ENCODE measurements at places on chromosomes 11 and 22. TPM values are rescaled to one million over a fixed set of nuclear protein-coding genes. Genes with fewer than 3 reads are reported as not detected.

VWA5A gene
- total RNA-seq: 47.8 TPM

CARD16 gene
- 8.0 TPM for total RNA-seq

ARHGAP42 gene
- total RNA-seq: 33.3 TPM

MS4A4A gene
- 11.3 TPM for total RNA-seq

FJX1 gene
- 2.6 TPM for total RNA-seq

IFTAP gene
- 76.3 TPM for total RNA-seq

- no peak for DNase-seq
- no peak overlapping the region for H3K27ac ChIP-seq
- no peaks in the 10 kb centered on the region for H3K27me3 ChIP-seq
- H3K4me3 ChIP-seq: no peak overlapping the region
Observed at GRCh38 chr11:79514290-79514689, 73.5 kb upstream of the TENM4 start.

DNA sequence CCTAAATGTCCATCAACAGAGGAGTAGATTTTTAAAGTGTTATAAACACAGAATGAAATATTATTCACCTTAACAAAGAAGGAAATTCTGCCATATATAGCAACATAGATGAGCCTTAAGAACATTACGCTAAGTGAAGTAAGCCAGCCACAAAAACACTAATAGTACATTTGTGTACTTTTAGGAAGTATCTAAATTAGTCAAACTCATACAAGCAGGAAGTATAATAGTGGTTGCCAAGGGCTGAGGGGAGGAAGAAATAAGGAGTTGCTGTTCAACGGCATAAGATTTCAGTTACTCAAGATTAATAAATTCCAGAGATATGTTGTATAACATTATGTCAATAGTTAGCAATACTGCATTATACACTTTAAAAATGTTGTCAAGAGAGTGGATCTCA, 181.7 kb upstream of the ZC3H12C start:
- DNase-seq: no peak
- no peaks in the 10 kb centered on the region for H3K27me3 ChIP-seq
- no peak overlapping the region for H3K27ac ChIP-seq
- no peak overlapping the region for H3K4me3 ChIP-seq

DNA sequence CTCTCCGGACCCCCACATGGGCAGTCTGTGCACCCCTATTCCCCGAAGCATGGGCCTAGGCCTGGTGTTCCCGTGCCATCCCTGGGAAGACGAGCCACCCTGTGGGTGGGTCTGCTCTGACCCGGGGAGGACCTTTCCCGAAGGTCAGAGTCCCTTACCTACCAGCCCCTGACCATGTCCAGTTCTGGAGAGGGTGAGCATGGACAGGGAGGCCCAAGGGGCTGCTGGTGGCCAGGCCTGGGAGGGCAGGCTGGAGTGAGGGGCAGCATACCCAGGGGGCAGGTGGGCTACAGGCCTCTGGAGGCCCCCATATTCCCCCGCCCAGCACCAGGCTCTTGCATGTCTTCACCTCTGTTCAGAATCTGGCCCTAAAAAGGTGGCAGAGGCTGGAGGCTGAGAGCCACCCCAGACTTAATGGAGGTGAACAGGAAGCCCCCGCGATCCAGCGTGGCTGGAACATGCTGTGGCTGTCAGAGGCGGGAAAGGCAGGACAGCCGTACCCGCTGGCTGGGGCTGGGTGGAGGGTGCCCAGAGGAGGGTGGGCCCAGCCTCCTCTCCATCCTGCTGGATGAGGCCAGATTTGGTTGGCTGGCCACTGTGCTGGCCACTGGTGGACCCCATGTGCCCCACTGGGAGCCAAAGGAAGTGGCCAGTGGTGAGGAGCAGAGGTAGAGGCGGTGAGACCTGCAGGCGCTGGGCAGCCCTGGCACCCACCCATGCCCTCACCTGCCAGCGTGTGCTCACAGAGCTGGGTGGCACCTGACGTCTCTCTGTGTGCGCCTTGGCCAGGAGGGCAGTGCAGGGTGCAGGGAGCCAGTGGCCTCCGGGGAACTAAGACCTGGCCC, 11.2 kb upstream of the SYT8 start:
- no peak overlapping the region for H3K27ac ChIP-seq
- peaks cover 12% of the 10 kb centered on the region for H3K4me1 ChIP-seq
- no peak overlapping the region for H3K4me3 ChIP-seq
- no peaks in the 10 kb centered on the region for H3K27me3 ChIP-seq
- DNase-seq: no peak

GRCh38 chr22:30422481-30423300, 2.9 kb upstream of the MTFP1 start:
- H3K27ac ChIP-seq: peak overlapping the region; percentile 98
- H3K4me3 ChIP-seq: peak overlapping the region; percentile 60

DNA sequence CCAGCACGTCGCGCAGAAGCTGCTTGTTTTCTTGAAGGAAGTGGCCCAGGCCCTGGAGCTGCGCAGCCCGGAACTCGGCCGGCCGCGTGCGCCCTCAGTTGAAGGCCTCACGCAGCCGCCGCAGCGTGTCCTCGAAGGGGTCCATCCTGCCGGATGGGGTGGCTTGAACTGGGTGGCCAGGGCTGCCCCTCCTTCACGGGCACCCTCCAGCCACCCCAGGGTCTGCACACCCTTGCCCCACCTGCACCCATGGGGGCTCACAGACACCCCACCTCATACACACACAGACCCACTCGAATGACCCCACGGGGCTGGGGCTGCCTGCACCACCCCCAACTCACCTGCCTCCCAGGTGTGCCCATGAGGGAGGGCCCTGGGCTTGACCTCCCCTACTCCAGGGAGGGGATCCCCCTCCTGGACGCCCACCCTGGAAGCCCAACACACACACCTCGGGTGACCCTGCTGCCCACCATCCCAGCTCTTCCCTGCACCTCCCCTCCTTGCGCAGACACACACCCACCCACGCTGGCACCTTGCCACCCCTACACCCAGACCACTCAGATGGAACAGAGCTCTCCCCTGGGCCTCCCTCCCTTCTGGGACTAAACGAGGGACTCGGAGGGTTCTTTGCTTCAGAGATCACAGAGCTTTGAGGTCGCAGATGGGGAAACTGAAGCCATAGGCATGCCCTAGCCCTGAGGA, 6.8 kb downstream of the ALDH3B2 start:
- no peaks in the 10 kb centered on the region for H3K27me3 ChIP-seq
- no peaks in the 10 kb centered on the region for H3K4me1 ChIP-seq
- no peaks in the 10 kb centered on the region for H3K36me3 ChIP-seq
- no peak overlapping the region for H3K27ac ChIP-seq

DNA sequence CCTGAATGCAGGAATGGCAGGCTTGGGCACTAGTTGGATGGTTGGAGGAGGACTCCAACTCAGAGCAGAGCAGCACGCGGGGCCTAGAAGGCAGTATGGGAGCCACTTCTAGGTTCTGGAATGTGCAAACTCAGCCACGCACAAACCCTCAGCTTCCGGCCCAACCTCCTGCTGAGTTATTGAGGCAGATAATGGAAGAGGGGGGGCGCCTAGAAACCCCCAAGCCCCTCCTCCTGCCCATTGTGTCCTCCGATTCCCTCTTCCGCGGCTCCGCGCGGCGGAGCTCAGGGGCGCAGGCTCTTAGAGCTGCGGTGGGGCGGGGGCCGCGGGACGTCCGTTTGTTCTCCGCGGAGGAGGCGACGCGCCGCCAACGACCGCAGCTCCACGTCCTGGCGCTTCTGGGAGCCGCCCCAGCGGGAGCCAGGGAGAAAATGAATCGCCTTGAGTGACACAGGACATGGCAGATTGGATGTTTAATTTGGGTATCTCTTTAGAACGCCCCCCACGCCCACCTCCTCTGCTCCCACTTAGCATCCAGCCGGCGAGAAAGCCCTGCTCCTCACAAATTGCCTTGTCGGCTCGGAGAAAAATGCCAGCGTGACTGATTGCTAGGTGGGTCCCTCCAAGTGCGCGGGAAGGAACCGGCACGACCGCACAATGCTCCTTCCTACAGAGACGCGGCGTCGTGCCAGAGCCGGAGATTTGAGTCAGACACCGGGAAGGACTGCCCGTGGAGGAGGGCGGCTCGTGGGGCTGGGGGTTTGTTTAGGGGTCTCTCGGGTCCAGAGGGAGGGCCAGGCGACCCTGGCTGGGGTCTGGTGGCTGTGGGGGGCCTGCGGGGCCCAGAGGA, 144.6 kb downstream of the NECTIN1 start:
- H3K27me3 ChIP-seq: peaks cover 47% of the 10 kb centered on the region
- H3K4me3 ChIP-seq: peak overlapping the region; percentile 45
- no peaks in the 10 kb centered on the region for H3K36me3 ChIP-seq
- H3K4me1 ChIP-seq: peaks cover 17% of the 10 kb centered on the region

DNA sequence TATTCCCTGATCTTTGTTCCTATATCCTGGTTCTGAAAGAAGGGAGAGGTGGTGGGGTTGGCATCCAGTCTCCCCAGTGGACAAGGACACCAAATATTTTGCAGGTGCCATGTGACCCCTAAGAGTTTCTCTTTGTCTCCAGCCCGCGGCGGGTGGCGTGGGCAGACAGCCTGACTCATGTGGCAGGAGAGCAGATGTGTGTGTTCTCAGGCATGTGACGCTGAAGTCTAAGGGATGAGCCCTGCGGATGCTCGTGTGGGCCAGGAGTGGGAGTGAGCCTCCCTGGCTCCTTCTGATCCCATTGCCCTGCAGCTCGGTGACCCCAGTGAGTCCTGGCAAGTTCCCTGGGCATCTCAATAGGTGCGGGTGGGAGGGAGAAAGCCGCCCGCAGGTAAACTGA, 94.8 kb upstream of the TBCEL start:
- H3K4me3 ChIP-seq: no peak overlapping the region
- peaks cover 2% of the 10 kb centered on the region for H3K27me3 ChIP-seq
- H3K36me3 ChIP-seq: no peaks in the 10 kb centered on the region

DNA sequence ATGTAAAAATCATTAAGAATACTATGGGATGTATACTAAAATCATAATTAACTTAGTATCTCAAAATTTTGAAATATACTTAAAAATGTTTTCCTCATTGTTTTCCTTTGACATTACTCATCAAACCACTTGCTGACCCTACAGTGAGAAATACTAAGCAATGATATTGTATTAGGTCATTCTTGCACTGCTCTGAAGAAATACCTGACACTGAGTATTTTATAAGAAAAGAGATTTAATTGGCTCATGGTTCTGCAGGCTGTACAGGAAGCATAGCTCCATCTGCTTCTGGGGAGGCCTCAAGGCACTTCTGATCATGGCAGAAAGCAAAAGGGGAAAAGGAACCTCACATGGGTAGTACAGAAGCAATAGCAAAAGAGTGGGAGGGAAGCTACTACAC, 950.9 kb upstream of the CHORDC1 start:
- H3K27me3 ChIP-seq: no peaks in the 10 kb centered on the region
- H3K4me1 ChIP-seq: no peaks in the 10 kb centered on the region
- DNase-seq: no peak

DNA sequence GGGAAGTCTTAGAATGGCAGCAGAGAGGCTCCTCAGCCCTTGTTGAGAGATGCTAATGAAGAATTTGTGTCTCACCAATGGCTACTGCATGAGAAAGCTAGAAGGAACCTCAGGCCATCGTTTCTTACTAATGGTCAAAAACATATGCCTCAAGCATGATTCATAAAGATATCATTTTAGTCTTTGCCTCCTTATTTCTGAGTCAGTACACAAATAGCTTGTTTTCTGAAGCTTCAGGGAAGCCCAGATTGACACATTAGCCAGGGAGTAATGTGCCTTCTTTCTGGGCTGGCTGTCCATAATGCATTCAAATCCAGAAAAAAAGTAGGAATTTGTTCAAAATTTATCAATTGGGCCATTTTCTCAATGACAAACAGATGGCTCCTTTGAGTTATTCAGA, 169.4 kb upstream of the ZBED5 start:
- no peaks in the 10 kb centered on the region for H3K27me3 ChIP-seq
- H3K4me1 ChIP-seq: no peaks in the 10 kb centered on the region
- no peaks in the 10 kb centered on the region for H3K36me3 ChIP-seq
- H3K4me3 ChIP-seq: no peak overlapping the region
- no peak for DNase-seq

DNA sequence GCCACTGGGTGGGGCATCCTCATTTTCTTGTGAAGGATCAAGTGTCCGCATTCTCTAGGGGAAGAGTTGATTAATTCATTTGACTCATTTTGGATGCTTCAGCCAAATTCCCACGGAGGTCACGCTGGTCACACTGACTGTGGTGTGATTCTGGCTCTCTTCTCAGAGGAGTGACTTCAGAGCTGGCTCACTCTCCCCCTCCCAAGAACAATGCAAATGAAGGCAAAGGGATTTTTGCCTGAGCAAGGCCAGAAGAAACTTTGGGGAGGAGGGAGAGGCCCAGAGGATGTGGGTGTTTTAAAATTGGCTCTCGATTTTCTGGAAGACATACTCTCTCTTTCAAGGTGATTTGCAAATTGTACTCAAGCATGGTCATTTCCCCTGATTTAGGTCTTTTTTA, 51.1 kb upstream of the LMO2 start:
- H3K36me3 ChIP-seq: no peaks in the 10 kb centered on the region
- H3K27ac ChIP-seq: no peak overlapping the region
- peaks cover 5% of the 10 kb centered on the region for H3K4me1 ChIP-seq
- no peak overlapping the region for H3K4me3 ChIP-seq

DNA sequence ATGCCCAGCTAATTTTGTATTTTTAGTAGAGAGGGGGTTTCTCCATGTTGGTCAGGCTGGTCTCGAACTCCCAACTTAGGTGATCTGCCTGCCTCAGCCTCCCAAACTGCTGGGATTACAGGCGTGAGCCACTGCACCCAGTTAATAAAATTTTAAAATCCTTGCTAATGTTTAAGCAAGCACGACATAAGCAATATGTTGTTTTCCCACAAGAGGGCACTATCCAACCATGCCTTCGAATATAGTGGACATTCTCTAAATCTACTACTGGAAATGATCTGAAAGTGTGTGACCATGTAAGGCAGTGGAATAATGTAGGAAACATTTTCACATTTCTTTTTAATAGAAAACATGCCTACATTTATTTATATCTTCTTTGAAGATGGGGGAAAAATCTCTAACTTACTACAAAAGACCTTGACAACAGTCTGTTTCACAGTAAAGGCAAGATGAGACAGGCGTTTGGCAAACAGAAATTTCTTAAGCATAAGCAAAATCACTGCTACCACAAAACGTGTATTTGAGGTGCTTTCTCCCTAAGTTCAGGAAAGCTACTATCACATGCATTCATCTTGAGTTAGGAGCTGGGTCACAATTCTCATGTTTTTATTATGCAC, 38.2 kb downstream of the PITPNB start:
- H3K36me3 ChIP-seq: no peaks in the 10 kb centered on the region
- H3K4me1 ChIP-seq: peaks cover 86% of the 10 kb centered on the region
- DNase-seq: no peak
- H3K4me3 ChIP-seq: no peak overlapping the region
- no peaks in the 10 kb centered on the region for H3K27me3 ChIP-seq

DNA sequence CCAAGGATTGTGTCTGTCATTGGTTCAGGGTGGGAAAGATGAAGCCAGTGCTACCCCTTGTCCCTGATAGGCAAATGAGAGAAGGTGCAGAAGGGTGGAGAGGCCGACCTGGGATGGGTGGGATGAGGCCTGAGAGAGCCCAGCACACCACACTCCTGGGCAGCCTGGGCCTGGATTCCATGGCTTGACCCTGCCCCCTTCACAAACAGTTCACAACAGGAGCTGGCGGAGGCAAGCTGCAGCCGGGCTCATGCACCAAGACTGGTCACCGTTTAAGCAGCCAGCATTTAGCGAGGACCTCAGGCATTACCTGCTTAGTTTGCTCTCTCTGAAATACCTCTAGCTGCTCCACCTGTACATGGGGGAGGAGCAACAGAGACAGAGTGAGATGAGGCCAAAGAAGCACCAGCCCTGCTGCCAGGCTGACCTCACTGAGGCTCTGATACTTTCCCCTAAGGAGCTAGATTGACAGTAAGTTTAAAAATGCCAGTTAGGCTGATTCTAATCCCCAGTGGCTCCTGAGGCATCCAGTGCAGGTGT, 13.5 kb downstream of the IL18BP start:
- H3K36me3 ChIP-seq: peaks cover 93% of the 10 kb centered on the region
- H3K27ac ChIP-seq: no peak overlapping the region
- H3K27me3 ChIP-seq: no peaks in the 10 kb centered on the region
- H3K4me3 ChIP-seq: no peak overlapping the region
